ENCODE measurements at places on chromosomes 11 and 22.

- DNase-seq = no peak
Measured at GRCh38 chr11:35035894-35036408, 103.0 kb upstream of the CD44 start.

DNA sequence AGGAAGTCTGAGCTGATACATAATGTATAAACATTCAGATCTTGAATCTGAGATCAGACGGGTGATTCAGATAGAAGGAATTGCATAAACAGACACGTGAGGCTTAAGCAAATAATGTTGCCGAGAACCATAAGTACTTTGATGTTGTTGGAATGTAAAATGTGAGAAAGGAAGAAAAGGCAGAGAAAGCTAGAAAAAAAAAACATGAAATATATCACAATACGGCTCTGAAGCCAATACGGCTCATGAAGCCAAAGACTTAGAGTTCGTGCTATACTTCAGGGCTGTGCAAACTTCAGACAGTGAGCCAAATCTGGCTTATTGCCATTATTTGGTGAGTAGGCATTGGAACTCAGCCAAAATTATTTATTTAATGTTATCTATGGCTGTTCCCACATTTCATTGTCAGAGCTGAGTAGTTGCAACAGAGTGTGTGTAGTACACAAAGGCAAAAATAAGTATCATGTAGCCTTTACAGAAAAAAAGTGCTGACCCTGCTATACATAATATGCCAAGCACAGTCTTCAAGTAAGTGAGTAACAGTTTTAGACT lies 673.3 kb downstream of the CNTN5 start:
- DNase-seq = no peak

DNA sequence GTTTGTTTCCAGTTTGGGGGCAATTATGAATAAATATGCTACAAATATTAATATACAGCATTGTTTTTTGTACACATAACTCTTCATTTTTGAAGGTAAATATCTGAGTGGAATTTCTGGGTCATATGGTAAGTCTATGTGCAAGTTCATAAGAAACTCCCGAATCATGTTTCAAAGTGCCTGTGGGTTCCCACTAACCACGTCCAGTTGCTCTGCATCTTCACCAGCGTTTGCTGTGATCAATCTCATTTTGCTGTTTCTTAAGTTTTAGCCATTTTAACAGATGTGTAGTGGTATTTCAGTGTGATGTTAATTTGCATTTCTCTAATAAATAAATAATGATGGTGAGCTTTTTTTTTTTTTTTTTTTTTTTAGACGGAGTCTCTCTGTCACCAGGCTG lies 14.2 kb upstream of the CSRP3 start:
- DNase-seq = no peak

DNA sequence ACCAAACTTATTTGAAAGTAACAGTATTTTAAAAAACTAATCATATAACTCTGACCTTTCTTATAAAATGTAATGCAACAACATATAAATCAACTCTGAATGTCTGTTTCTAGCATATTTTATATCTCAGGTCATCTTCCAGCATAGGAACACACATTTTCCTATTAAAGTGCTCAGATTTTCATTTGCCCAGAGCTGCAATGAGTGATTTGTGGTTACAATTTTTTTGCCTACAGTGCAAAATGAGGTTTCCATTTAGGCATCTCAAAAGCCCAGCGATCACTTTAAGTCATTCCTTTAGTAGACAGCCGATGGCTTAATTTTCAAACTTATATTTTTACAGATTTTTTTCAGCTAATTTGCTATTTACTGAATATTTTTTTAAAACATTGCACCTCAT lies 1.0 kb downstream of the LYVE1 start:
- no peak for DNase-seq

DNA sequence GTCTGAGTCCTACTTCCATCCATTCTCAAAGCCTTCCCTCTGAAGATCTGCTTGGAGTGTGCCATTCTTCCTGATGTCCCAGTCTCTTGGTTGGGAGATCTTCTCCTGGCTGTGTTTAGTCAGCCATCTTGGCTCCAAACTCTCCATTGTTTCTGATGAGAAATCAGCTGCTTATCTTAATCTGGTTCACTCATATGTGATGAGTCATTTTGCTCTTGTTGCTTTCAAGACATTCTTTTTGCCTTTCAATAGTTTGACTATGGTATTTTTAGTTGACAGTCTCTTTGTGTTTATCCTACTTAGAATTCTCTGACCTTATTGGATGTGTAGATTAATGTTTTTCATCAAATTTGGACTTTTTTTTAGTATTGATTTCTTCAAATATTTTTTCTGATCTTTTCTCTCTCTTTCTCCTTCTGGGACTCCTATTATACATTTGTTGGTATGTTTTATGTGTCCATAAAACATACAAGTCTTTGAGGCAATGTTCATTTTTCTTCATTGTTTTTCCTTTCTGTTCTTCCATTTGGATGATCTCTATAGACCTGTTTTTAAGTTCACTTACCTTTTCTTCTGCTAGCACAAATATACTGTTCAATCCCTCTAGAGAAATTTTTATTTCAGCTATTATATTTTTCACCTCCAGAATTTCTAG lies 77.2 kb upstream of the CLPB start:
- DNase-seq = no peak

Measured in cerebellar cortex (tissue), 1 donor.